ENCODE measurements at places on chromosomes 7 and 10. TPM values are rescaled to one million over a fixed set of nuclear protein-coding genes. Genes with fewer than 3 reads are reported as not detected.

The ELN gene
- 3.3 TPM for total RNA-seq

The FAM13C gene
- total RNA-seq: 19.0 TPM

The SAMD9L gene
- total RNA-seq: 18.5 TPM

The OR6V1 gene
- total RNA-seq: not detected

The CAPZA2 gene
- 174 TPM for total RNA-seq

The GALNT17 gene
- not detected for total RNA-seq

The DNAH11 gene
- under 0.01 TPM for total RNA-seq

The PCLO gene
- 0.57 TPM for total RNA-seq

The HOXA5 gene
- total RNA-seq: 9.4 TPM

The RHOBTB1 gene
- 20.0 TPM for total RNA-seq

The TSPAN14 gene
- total RNA-seq: 17.4 TPM

The TCAF2 gene
- 10.1 TPM for total RNA-seq

The BEND7 gene
- 5.6 TPM for total RNA-seq

The ITPRIP gene
- 20.0 TPM for total RNA-seq

The GDF10 gene
- total RNA-seq: not detected

The CLDN3 gene
- not detected for total RNA-seq

The CPVL gene
- total RNA-seq: 0.06 TPM

The STK31 gene
- total RNA-seq: not detected

The NPTX2 gene
- 3,060 TPM for total RNA-seq

The CLDN15 gene
- total RNA-seq: 4.7 TPM

The INMT gene
- total RNA-seq: 1.4 TPM

The VSTM4 gene
- 0.64 TPM for total RNA-seq

The STOX1 gene
- 0.58 TPM for total RNA-seq

The SORCS3 gene
- not detected for total RNA-seq

The MOGAT3 gene
- total RNA-seq: not detected

The CRYGN gene
- not detected for total RNA-seq

The WASHC2C gene
- total RNA-seq: 40.4 TPM

The PDZD8 gene
- 17.0 TPM for total RNA-seq

The SORCS1 gene
- total RNA-seq: not detected

The KLF14 gene
- total RNA-seq: not detected

The PNLIPRP1 gene
- not detected for total RNA-seq

The TMEM72 gene
- total RNA-seq: not detected

The HOXA9 gene
- total RNA-seq: 8.7 TPM

The COBL gene
- total RNA-seq: 0.46 TPM

The FRAT1 gene
- 1.7 TPM for total RNA-seq

The FAM221A gene
- total RNA-seq: 2.6 TPM

The GJD4 gene
- total RNA-seq: not detected

The TLX1 gene
- total RNA-seq: not detected

The CC2D2B gene
- 0.11 TPM for total RNA-seq

The AOAH gene
- total RNA-seq: not detected

The PPP1R3A gene
- not detected for total RNA-seq

The ZCCHC24 gene
- 17.7 TPM for total RNA-seq

The CDC14C gene
- 0.32 TPM for total RNA-seq

The ADIRF gene
- 2.5 TPM for total RNA-seq

The CCDC186 gene
- total RNA-seq: 6.5 TPM

The SPDYE1 gene
- total RNA-seq: not detected

The PLCE1 gene
- 6.7 TPM for total RNA-seq

The PIP gene
- not detected for total RNA-seq

The CCDC126 gene
- total RNA-seq: 12.6 TPM

The FLNC gene
- total RNA-seq: 254 TPM

The UCMA gene
- total RNA-seq: not detected

The FXYD4 gene
- not detected for total RNA-seq

The KCP gene
- 0.13 TPM for total RNA-seq

The PTPRN2 gene
- total RNA-seq: 0.11 TPM

The MEST gene
- total RNA-seq: 202 TPM

The CRTAC1 gene
- not detected for total RNA-seq

Measured in LHCN-M2 (cell line).